Natural killer cell (primary cell): ENCODE measurements at places on chromosomes 6 and 20.
A peak's percentile ranks its signal among the peaks of the same experiment; 100 is the strongest.

- DNase-seq = no peak
These were observed 384.3 kb downstream of the CDC5L start for GRCh38 chr6:44771647-44772415.

DNA sequence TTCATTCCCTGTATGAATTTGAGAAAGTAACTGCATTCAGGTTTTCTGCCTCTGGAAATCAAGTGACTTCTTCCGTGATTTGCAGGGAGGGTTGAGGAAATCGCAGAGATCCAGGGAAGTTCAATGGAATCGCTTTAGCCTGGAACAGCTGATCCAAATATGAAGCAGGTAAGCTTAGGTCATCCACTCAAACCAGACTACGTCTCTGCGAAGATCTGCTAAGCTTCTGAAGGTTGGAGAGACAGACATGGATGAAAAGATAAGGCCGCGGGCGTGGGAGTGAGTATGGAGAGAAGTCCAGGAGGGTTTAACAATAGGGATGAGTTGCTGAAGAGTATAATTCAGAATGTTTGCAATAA lies 34.2 kb upstream of the BTN3A2 start:
- DNase-seq = no peak

GRCh38 chr20:62631336-62632308 lies 10.7 kb upstream of the SLCO4A1 start:
- DNase-seq = no peak

GRCh38 chr6:152098683-152099082 lies 291.2 kb downstream of the ESR1 start:
- DNase-seq = no peak

DNA sequence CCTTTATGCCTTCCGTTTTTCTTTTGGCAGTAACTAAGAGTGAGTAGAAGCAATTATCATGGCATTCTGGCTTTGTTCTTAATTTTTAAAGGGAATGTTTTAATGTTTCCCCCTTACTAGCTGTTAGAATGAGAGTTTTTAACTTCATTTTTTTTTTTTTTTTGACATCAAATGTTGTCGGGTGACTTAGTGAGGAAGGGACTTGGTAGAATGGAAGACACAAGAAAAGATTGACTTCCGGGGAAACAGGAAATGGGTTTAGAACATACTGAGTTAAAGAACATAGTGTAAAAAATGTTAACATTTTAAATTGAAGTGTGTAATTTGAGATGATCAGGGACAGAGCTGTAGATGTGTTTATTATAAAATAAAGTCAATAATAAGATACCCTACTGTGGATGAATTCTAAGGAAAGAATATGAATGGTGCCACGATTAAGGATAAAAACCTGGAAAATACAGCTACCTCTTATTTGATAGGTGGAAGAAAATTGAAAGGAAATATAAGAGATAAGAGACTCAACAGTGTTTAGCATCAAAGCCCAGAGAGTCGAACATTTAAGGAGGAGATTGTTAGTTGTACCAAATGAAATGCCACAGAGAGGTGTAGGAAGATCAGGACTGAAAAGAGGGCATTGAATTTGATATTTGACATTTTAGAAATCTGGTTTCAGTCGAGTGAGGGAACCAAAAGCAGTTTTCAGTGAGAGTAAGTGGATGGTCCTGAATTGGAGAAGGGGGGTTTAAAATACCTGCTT lies 9.4 kb downstream of the HSF2 start:
- no peak for DNase-seq

- no peak for DNase-seq
These were observed 6.6 kb downstream of the ECI2 start for GRCh38 chr6:4128748-4129147.

DNA sequence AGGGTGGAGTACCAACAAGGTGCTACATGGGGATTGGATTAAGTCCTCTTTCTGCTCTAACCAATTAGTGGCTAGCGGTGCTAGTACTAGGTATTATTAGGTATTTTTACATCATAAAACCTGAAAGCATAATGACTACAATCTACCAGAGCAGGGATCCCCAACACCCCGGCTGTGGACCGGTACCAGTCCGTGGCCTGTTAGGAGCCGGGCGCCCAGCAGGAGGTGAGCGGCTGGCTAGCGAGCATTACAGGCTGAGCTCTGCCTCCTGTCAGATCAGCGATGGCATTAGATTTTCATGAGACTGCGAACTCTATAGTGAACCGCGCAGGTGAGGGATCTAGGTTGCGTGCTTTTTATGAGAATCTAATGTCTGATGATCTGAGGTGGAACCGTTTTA lies 9.1 kb upstream of the CD40 start:
- no peak for DNase-seq

- DNase-seq = no peak
These were observed 121.8 kb downstream of the TOX2 start for GRCh38 chr20:44036441-44036840.

- no peak for DNase-seq
These were observed 35.6 kb upstream of the KCNK16 start for GRCh38 chr6:39357998-39358686.

GRCh38 chr6:35360349-35361138 lies 18.2 kb downstream of the PPARD start:
- DNase-seq = no peak

DNA sequence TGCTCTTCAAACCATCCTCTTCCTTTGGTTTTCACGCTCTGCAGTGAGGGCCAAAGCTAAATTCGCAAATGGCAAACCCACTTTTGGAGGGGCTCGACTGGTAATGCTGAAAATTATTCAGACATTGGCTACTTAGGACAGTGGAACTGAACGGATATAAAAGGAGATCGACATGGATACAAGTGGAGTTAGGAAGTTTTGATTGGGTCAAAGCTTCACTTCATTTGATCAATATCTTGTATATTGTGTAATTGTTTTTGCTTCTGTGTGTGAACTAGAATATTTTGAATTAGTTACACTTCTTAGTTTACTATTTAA lies 1.2 kb downstream of the FAM8A1 start:
- DNase-seq = no peak

DNA sequence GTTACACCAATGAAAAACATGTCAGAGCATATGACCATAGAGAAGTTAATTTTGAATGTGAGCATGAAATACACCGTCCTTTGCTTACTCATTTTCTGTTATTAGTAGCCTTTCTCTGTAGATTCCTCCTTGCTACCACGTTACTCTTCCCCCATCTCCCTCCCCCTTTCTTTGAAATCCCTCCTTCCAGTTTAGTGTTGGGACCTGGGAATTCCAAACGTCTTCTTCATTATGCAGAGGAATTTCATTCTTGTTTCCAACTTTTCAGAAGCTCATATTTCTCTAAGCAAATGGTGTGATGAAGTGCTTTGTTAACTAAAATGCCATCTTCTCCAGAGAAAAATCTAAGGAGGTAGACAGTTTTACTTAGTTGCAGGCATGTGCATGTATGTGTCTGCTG lies 122.4 kb downstream of the MCHR2 start:
- no peak for DNase-seq

- DNase-seq = no peak
These were observed 99.5 kb downstream of the CDC5L start for GRCh38 chr6:44487002-44487401.

- no peak for DNase-seq
These were observed 2.1 kb downstream of the USP49 start for GRCh38 chr6:41892921-41893564.

- no peak for DNase-seq
These were observed 9.3 kb upstream of the MAK start for GRCh38 chr6:10847684-10848083.

GRCh38 chr20:56173438-56173837 lies 75.1 kb upstream of the MC3R start:
- no peak for DNase-seq

DNA sequence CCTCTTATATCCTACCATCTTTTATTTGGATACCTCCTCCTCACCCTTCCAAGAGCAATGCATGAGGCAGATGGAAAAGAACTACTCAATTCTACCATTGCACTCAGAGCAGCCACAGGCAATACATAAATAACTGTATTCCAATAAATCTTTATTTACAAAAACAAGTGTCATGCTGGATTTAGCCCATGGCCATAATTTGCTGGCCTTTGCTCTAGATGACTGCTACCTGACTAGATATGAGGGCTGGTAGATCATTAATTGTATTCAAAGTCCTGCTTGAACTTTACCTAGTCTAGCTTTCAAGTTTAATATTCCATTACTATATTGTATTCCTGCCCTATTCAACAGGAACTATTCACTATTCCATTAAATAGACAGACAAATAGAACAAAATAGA lies 37.1 kb downstream of the AFG1L start:
- no peak for DNase-seq

DNA sequence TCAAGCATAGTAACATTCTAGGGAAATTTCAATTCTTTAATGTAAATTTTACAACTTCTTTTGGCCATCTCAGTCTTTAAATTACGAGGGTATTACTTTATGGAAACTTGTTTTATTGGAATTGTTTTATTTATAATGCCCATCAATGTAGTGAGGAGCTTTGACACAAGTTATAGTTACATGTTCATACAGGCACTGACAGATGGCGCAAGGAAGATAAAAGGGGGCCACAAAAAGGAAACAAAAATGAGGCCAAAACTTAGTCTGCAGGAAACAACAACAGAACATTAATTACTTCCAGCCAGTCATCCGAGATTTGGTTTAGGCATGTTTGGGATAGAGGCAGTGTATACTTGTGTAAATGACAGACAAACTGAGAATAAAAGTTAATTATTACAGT lies 18.3 kb downstream of the SESN1 start:
- no peak for DNase-seq

DNA sequence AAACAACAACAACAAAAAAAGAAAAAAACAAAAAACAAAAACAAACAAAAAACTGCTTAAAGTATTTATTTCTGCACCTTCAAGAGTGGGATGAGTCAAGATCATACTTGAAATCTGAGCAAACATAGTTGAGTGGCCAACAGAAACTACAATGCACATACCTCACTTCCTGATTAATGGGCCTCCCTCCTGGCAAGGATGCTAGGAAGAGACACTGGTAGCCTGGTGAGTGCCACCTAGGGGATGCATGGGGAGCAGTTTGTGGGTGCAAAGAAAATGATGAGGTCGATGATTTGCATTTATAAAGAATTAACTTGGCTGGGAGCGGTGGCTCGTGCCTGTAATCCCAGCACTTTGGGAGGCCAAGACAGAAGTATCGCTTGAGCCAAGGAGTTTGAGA lies 808.1 kb downstream of the MAFB start:
- DNase-seq = no peak

DNA sequence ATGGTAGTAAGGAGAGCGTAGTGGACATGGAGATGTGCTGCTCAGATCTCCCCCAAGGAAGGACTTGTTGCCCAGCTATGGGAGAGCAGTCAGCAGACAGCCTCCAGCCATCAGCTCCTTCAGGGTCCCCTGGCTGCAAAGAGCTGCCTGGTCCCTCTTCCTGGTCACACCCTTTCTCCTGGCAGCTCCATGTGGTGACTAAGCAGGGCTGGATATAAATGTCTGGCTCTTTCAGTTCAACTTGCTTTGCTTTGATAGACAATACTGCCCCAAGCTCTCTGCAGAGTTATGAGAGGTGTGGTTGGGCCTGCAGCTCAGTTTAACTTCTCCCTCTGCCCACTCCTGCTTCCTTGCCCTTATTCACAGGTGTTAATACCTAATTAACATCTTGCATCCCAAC lies 64.1 kb upstream of the DDR1 start:
- no peak for DNase-seq

DNA sequence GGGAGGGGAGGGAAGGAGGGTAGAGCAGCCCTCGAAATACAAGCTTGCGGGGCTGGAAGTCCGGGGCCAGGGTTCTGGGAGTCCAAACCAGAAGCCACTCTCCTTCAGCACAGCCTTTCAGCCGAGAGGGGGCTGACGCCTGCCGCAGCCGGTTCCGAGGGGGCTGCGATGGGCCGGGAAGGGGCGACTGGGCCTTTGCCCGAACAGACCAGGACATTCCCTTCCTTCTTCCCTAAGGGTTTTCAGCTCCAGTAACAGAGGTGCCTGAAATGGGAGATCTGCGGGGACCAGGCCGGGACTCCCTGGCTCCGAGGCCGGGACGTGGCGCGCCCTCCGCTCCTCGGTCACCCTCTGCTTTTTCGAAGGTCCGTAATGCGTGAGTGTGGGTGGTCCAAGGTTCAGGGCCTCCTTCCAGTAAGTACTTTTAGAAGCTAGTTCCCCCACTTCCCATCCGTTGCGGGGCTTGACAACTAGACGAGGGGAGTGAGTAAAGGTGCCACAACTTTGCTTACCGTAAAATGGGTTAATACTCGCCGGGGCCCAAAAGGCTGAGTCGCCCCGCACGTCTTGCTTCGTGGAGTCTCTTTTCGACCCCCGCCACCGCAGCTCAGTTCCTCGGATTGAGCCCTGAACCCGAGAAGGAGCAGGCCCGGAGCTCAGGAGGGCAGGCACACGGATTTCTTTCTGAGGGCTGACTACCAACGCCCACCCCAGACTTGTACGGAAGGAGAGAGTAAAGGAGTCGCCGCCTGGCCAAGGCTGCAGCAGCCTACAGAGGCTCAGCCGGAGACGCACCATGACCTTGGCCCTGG lies 2.9 kb upstream of the OLIG3 start:
- DNase-seq = peak; percentile 23

GRCh38 chr6:147784371-147784770 lies 275.9 kb downstream of the SAMD5 start:
- no peak for DNase-seq

- peak; percentile 64 for DNase-seq
These were observed 73.6 kb downstream of the TRERF1 start for GRCh38 chr6:42378125-42378524.

- no peak for DNase-seq
These were observed 7.9 kb downstream of the WFDC3 start for GRCh38 chr20:45783656-45784294.

- no peak for DNase-seq
These were observed 198.0 kb downstream of the BACH2 start for GRCh38 chr6:90098627-90099026.

GRCh38 chr6:111487661-111488060 lies 4.6 kb upstream of the REV3L start:
- DNase-seq = peak; percentile 68

- no peak for DNase-seq
These were observed 6.3 kb upstream of the ZKSCAN8 start for GRCh38 chr6:28135393-28135792.

DNA sequence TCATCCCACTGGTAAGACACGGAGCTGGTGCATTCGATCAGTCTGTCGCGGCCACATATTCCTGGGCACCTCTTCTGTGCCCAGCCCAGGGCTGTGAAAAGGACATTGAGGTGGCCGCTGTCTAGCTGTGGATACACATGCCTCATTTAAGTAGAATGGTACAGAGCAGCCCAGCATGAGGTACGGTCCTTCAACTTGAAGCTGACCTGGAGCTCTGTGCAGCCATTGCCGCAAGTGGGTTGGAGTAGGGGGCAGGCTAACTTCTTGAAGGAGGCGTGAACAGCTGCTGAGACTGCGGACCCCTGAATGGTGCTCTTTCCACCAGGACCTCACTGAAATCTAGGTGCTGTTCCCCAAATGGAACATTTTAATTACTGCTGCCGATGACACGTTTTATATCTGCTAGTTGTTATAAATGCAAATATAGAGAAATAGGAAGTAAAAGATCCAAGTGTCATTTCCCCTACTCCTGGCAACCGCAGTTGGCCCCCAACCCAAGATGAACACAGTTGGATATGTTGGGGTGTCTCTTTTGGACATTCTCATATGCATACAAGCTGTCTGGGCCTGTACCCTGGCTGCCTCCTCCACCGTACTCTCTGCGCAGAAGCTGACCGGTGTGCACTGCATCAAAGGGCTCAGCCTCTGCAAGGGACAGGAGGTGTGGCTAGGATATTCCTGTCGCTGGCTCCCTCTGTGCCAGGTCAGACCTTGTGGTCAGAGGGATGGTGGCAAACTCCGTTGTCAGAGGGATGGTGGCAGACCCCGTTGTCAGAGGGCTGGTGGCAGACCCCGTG lies 86.1 kb downstream of the CDC5L start:
- DNase-seq = no peak

- no peak for DNase-seq
These were observed 855 bp downstream of the BYSL start for GRCh38 chr6:41922154-41922553.

GRCh38 chr6:166998256-166999144 lies 697 bp upstream of the CEP43 start:
- DNase-seq = peak; percentile 24
